ENCODE measurements at places on chromosomes 1 and 21. TPM values are rescaled to one million over a fixed set of nuclear protein-coding genes. Genes with fewer than 3 reads are reported as not detected.

Gene ADGRL4
- 1.4 TPM for total RNA-seq

Gene SPRR2A
- not detected for total RNA-seq

Gene EVA1B
- total RNA-seq, result 8.7 TPM

Gene ERVH48-1
- total RNA-seq, result not detected

Gene PTBP2
- 9.1 TPM for total RNA-seq

Gene GDAP2
- total RNA-seq, result 31.9 TPM

Gene DIO1
- not detected for total RNA-seq

Gene S100A7
- total RNA-seq, result not detected

Gene BACE2
- 80.2 TPM for total RNA-seq

Gene PADI2
- total RNA-seq, result 177 TPM

Gene TMPRSS3
- total RNA-seq, result 0.82 TPM

Gene PLA2G4A
- 3.1 TPM for total RNA-seq

Gene VANGL2
- 3.9 TPM for total RNA-seq

Gene CA14
- total RNA-seq, result 0.29 TPM

Gene GPR61
- not detected for total RNA-seq

Gene OPTC
- total RNA-seq, result not detected

Gene FCGR3A
- 10.1 TPM for total RNA-seq

Gene RORC
- total RNA-seq, result 20.5 TPM

Gene PGLYRP4
- not detected for total RNA-seq

Gene GCSAML
- total RNA-seq, result 0.48 TPM

Gene ATAD3C
- total RNA-seq, result 0.64 TPM

Gene HPCA
- 3.0 TPM for total RNA-seq

Gene NHLH1
- total RNA-seq, result not detected

Gene ETNK2
- total RNA-seq, result 0.40 TPM

Gene OR14K1
- not detected for total RNA-seq

Gene PDE4B
- 5.7 TPM for total RNA-seq

Gene OLFML3
- 6.1 TPM for total RNA-seq

Gene BEND5
- 4.9 TPM for total RNA-seq

Gene GOLPH3L
- 70.0 TPM for total RNA-seq

Gene LMOD1
- 7.6 TPM for total RNA-seq

Gene RIMKLA
- 30.9 TPM for total RNA-seq

Gene FAAH
- 70.0 TPM for total RNA-seq

Gene B3GALT5
- 114 TPM for total RNA-seq

Gene OR6K2
- not detected for total RNA-seq

Gene CDCP2
- not detected for total RNA-seq

Gene C1QA
- total RNA-seq, result 72.4 TPM

Gene LYST
- total RNA-seq, result 20.0 TPM

Gene FCRL5
- total RNA-seq, result 1.8 TPM

Gene BLACAT1
- 0.20 TPM for total RNA-seq

Gene ACTA1
- 2.4 TPM for total RNA-seq

Gene TNFSF4
- 0.44 TPM for total RNA-seq

Gene PDPN
- total RNA-seq, result 6.1 TPM

Gene NID1
- 25.5 TPM for total RNA-seq

Gene FCER1G
- total RNA-seq, result 6.6 TPM

Gene GBP1
- total RNA-seq, result 25.9 TPM

Gene LRRC39
- not detected for total RNA-seq

Gene OR2T29
- total RNA-seq, result not detected

All from colonic mucosa (tissue), 4 donors.